ENCODE measurements at places on chromosomes 3 and 15. TPM values are rescaled to one million over a fixed set of nuclear protein-coding genes. Genes with fewer than 3 reads are reported as not detected.
A peak's percentile ranks its signal among the peaks of the same experiment; 100 is the strongest.

IGDCC3 gene
- 42.3 TPM for polyA plus RNA-seq

DNA sequence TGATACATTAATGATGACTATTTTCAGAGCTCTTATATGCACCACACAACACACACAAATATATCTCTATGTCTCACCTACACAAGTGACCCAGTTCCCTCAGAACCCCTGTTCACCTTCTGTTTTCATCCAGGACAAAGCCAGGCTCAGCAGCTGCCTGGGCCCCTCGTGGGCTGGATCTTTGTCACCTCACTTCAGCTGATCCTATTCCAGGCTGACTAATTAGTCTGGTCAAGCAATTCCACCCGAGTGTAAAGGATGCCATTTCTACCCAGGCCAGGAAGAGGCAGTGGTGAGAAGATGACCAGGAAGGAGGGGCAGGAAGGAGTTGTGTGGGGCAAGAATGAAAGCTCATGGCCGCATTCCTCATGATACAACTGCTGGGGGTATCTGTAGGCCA is 62.3 kb downstream of the DHX30 start:
- DNase-seq, result no peak

GPR176 gene
- polyA plus RNA-seq, result 318 TPM

- no peak for DNase-seq
Measured at GRCh38 chr15:94075349-94075748, 156.0 kb upstream of the MCTP2 start.

SHC4 gene
- 0.36 TPM for polyA plus RNA-seq

DNA sequence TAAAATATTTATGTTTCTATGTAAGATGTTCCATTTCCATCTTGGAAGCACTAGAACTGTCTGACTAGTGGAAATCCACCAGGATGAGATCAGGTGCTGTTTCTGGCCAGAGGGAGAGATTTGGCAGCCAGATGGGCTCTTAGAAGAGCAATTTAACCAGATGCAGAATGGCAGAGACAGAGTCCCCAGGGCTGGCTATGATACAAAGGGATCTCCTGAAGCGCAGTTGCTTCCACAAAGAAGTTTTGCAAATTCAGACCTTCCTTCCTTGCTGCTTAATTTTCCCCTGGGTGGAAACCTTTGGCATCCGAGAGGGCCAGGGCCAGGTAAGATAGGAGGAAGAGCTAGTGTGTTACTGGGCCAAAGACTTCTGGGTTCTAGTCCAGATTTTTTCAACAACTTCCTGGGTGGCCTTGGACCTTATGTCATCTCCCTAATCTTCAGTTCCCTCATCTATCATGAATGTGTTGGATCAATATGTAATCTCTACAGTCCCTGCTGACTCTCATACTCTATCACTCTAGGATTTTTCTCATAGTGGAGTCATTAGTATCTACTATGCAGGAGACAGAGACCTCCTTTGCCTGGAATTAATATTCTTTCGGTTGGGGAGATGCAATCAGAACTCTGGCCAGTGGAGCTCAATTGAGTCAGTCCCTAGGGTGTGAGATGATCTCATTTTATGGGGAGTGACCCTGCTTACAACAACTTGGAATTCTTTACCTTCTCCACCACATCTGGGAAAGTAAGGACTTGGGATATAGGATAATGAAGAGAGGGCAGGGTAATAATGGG is 41.1 kb upstream of the NDUFB4 start:
- no peak for DNase-seq

DNA sequence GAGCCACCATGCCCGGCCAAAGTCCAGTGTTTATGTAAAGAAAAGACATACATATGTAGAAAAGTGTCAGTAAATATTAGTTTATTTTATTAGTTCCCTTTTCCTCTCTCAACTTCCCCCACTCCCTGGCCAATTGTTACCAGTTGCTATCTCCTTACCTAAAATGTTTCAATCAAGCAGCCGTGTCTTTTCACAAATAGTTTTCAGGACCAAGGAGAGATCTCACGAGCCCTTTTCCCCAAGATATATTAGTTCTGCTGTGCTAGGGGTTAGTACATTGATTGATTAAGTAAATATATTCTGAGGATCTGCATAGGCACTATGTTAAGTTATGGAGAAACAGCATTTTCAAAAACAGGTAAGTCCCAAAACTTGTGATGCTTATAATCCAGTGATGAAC is 87.4 kb downstream of the ZIC4 start:
- DNase-seq, result no peak

- no peak for DNase-seq
Measured at GRCh38 chr3:108113975-108114374, 23.1 kb upstream of the CD47 start.

DNA sequence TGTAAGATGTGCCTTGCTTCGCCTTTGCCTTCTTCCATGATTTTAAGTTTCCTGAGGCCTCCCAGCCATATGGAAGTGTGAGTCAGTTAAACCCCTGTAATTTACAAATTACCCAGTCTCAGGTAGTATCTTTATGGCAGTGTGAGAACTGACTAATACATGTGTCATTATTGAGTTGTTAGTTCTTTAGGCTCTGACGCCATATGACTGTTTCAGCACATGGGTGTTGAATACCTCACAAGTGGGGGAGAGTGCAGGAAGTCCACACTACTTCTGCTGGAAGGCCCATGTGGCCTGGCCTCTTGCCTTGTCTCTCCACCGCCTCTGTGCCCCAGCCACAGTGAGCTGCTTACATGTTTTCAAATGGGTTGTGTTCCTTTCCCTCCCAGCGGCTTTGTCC is 28.5 kb downstream of the MFSD1 start:
- no peak for DNase-seq

GRCh38 chr3:157549498-157549897 is 46.3 kb upstream of the VEPH1 start:
- no peak for DNase-seq

GRCh38 chr3:120170223-120170622 is 76.0 kb upstream of the GSK3B start:
- DNase-seq, result no peak

CCR8 gene
- 0.35 TPM for polyA plus RNA-seq

- no peak for DNase-seq
Measured at GRCh38 chr3:98171071-98171470, 4.6 kb downstream of the OR5H15 start.

DNA sequence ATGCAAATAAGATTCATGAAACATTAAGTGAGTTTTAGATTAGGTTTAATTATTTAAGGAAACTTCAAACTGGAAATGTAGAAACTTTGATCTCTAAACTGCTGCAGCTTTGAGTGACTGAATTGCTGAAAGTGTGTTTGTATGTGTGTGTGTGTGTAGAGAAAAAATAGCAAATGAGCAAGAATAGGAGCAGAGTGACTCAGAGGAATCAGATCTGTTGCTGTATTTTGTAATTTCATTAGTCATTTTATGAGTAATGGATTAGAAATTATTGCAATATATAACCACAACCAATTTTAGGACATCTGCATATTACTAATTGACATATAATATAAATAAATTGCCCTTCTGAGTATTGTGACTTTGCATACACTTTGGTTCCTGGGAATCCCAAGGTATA is 52.8 kb upstream of the SLC9A9 start:
- DNase-seq, result no peak

- no peak for DNase-seq
Measured at GRCh38 chr3:13666781-13667709, 118.1 kb downstream of the FBLN2 start.

CHRNA7 gene
- polyA plus RNA-seq, result 11.0 TPM

- no peak for DNase-seq
Measured at GRCh38 chr3:66644549-66644948, 143.7 kb upstream of the LRIG1 start.

DNA sequence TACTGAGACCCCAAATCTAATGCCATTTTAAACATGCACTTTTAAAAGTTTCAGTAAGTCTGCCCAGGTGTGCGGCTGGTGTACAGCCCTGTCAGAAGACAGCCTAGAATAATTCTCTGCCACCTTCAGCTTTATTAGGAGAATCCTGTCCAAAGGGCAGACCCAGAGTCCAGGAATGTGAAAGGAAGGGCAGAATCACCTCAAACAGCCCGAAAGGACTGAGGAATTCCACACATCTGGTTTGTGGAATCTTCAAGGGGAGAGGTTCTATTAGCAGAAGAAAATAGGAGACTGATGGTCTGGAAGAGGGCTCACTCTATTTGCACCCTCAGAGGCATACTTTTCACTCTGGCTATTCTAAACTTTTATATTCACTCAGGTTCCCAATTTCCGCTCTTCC is 46.6 kb downstream of the TYRO3 start:
- DNase-seq, result no peak

HIGD2B gene
- polyA plus RNA-seq, result not detected

GRCh38 chr15:66673410-66674322 is 28.4 kb upstream of the SMAD6 start:
- peak; percentile 96 for DNase-seq

GRCh38 chr3:41323467-41324155 is 124.3 kb downstream of the CTNNB1 start:
- no peak for DNase-seq

GRCh38 chr15:57321973-57322601 is 54.2 kb upstream of the CGNL1 start:
- DNase-seq, result no peak

- DNase-seq, result no peak
Measured at GRCh38 chr15:87293031-87293430, 963.5 kb downstream of the NTRK3 start.

RASGRF1 gene
- 0.42 TPM for polyA plus RNA-seq

GRCh38 chr15:52737720-52738119 is 52.4 kb downstream of the ONECUT1 start:
- no peak for DNase-seq

GRCh38 chr15:61063875-61064320 is 165.2 kb downstream of the RORA start:
- no peak for DNase-seq

HGD gene
- 0.09 TPM for polyA plus RNA-seq

DNA sequence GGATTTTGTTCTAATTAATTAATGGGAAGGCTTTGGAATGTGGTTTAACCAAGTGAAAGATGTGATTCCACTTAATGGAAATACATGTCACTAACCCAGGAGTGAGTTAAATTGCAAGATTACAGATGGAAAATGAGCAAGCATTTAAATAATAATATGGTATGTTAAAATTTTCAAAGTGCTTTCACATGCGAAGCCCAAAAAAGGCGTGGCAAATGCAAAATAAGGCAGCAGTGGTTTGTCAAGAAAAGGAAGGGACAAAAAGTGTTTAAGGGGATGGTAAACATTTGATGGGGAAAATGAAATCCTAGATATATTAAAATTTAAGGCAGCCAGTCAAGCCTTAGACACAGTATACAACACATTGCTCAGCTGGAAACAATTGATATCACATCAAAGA is 2.9 kb downstream of the TICRR start:
- DNase-seq, result no peak

DNA sequence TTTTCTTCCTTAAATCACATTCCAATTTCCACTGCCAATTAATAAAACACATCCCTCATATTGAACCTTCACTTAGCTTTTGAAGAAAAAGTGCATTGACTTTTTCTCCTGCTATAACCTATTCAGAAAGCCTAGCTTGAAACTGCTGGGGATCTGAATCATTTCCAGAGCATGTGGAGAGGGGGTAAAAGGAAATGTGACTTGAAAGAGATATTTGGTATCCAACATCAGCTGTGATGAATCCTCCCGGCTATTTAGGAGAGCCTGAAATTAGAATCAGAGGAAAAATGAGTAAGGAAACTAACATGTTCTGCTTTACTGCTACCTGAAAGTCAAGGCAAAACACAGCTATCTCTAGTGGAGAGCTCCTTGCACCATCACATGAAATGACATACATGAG is 2.6 kb upstream of the GNB5 start:
- DNase-seq, result no peak

STRC gene
- polyA plus RNA-seq, result 0.57 TPM

- DNase-seq, result no peak
Measured at GRCh38 chr15:79244876-79245275, 37.6 kb upstream of the ANKRD34C start.

CCR9 gene
- polyA plus RNA-seq, result not detected

- DNase-seq, result no peak
Measured at GRCh38 chr3:33159981-33160380, 46.2 kb downstream of the CRTAP start.

DNA sequence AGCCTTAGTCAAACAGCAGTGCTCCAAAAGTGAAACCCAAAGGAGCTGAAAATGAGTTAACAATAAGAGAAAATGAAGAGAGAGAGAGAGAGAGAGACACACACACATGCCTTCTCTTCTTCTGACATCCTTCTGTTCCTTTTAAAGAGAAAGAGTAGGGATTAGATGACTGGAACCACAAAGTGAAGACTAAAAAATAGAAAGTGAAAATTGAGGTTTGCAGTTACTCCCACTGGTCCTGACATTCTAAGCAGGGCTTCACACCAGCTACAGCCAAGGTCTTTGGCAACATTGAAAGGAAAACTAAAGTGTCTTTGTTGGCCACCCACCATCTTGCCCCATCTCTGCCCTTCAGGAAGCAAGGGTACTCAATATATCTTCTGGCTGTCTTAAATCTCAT is 59.2 kb downstream of the USP50 start:
- DNase-seq, result no peak

DNA sequence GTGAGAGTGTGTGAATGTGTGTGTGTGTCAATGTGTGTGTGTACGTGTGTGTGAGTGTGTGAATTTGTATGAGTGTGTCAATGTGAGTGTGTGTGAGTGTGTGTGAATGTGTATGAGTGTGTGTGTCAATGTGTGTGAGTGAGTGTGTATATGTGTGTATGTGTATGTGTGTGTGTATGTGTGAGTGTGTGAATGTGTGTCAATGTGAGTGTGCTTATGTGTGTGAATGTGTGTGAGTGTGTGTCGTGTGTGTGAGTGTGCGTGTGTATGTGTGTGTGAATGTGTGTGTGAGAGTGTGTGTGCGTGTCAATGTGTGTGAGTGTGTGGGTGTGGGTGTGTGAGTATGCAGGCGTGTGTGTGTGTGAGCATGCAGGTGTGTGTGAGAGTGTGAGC is 93.5 kb upstream of the ALDH1A3 start:
- no peak for DNase-seq

- DNase-seq, result no peak
Measured at GRCh38 chr3:42886294-42886822, 10.7 kb upstream of the CYP8B1 start.

GRCh38 chr3:138099417-138099816 is 16.0 kb downstream of the DZIP1L start:
- DNase-seq, result no peak

DNA sequence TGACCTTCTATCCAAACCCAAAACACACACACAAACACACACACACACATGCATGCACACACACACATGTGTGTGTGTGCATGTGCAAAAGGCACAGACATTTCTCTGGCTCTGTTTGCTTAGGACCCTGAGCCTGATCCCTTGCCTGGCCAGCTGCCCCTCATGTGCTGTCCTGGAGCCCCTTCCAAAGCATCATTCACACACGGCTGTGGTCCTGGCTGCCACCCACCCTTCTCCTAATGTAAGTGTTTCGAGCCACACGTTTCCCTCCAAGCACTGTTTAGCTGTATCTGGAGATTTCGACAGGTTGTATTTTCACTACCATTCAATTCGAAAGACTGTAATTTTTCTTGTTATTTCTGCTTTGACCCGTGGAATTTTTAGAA is 45.8 kb upstream of the KLF13 start:
- DNase-seq, result no peak

P2RY14 gene
- polyA plus RNA-seq, result not detected

DNA sequence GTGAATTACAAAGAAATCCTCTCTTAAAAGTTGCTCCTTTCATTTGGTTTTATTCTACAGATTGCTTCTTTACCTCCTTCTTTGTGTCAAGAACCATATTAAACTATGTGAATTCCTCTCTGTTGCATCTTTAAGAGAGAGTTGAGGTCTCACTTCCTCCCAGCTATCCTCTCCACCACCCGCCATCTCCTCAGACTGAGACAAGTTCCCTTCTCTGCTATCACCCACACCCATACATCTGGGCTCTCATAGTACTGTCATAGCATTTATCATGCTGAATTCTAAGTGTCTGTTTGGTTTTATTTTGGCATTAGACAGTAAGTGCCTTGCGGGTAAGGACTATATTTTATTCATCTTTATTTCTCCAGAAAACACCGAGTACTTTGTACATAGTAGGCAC is 54.2 kb downstream of the B3GALNT1 start:
- no peak for DNase-seq
